ENCODE measurements at places on chromosomes 12 and 14.

- no peak for DNase-seq
Measured at GRCh38 chr12:103819312-103819711, 21.7 kb downstream of the NT5DC3 start.

- no peak for DNase-seq
Measured at GRCh38 chr12:116712458-116713303, 25.2 kb downstream of the SPRING1 start.

- DNase-seq, result no peak
Measured at GRCh38 chr14:99040711-99041110, 231.3 kb downstream of the BCL11B start.

- DNase-seq, result no peak
Measured at GRCh38 chr14:52455291-52456088, 96.8 kb downstream of the TXNDC16 start.

GRCh38 chr12:112116232-112117060 lies 7.9 kb upstream of the NAA25 start:
- peak; percentile 59 for DNase-seq

GRCh38 chr14:51697848-51698247 lies 46.1 kb downstream of the FRMD6 start:
- no peak for DNase-seq

- no peak for DNase-seq
Measured at GRCh38 chr14:101865288-101865687, 99.1 kb upstream of the DYNC1H1 start.

All from neural crest cell (in vitro differentiated cells).